HCEC 1CT (cell line): ENCODE measurements at places on chromosomes 5 and 9.

- DNase-seq = no peak
Measured at GRCh38 chr5:172747471-172747870, 23.5 kb downstream of the DUSP1 start.

GRCh38 chr9:121285835-121286687 is 18.1 kb downstream of the GSN start:
- peak; percentile 54 for DNase-seq

- no peak for DNase-seq
Measured at GRCh38 chr9:4182831-4183230, 117.0 kb downstream of the GLIS3 start.

DNA sequence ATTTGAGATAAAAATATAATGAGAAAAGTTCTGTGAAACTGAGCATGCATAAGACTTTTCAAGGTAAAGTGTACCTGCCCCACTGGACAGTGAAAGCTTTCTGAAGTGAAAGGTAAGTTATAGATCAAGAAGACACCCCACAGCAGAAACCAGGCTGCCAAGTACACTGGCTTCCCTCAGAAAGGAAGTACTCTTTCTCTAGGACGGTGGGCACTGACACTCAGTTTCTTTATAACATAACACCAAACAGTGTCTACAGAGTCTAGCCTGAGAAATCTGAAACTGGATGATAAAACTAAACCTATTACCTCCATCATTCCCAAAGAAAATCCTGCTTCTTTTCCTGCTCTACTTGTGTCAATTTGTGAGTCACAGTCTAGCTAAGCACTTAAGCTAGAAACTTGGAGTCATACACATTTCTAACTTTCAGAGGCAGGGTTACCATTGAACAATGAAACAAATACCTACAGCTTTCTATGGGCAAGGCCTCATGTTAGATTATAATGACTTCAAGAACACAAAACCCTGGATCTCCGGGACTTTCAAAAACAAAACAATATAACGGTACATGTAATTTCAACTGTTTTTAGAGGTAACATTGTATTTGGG is 136.7 kb downstream of the CPLANE1 start:
- DNase-seq = no peak

GRCh38 chr5:4674166-4674565 is 466.0 kb upstream of the ADAMTS16 start:
- DNase-seq = no peak

DNA sequence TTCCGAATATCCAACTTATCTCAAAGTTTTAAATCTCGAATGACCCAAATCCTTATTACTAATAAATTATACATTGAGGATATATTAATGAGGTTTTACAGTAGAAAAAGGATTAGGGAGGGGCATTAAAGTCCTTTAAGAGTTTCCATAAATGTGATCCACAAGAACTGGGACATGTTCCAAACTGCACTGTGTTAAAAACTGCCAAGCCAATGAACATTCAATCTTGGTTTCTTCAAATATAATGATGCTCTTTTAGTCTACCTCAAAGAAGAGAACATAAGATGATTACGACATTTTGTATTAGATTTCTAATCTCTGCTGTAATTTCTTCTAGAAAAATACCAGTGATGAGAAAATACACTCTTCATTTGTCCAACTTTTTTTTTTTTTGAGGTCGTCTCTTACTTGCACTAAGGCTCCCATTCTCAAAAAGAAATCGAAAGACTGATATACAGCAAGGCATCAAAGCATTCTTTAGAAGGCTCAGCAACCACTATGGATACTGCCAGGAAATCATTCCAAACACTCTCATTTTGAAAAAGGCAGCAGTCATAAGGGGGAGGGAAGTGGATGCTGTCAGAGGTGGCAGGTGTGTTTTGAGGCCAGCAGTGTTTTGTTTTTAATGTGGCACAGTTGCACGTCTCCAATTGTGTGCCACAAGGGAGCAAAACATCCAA is 1.7 kb downstream of the PTAR1 start:
- DNase-seq = no peak

DNA sequence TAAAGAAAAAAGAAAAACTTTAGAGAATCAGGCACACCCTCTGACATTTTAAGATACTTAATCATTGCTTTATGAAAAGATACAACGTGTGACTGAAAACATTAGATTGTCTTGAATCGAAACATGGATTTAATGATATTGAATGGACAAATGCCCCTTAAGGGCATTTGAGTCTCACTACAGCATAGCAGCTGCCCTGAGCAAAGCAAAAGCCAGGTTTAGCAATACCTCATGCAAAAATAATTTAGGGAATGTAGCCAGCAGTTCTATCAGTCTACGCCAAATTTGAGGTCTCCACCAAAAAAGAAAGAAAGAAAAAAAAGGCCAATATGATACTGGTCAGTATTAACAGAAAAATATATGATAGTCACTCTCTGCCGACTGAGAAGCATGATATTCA is 56.6 kb upstream of the LMNB1 start:
- no peak for DNase-seq

GRCh38 chr5:139877129-139877597 is 81.6 kb downstream of the PSD2 start:
- DNase-seq = no peak

DNA sequence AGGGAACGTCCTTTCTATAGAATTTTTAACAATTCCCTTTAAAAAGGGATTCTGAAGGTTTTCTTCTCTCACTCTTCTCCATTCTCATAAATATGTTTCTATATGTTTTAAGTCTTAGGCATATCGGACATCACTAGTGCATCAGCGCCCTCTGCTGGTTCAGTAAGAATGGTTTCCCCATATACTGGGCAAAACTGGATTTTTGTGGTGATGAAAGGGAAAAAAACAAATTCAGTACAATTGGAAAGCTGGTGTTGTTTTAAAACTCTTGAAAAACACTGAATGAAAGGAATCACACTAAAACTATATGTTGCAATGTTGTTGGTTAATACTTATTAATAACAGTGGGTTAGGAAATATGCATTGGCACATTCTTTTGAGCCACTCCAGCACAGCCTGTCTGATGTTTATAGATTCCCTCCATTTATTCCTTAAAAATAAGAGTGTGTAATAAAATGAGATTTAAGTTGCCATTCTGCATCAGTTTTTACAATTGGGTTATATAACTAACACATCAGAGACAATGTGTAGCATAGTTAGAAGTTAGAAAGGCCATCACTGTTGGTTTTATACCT is 15.8 kb downstream of the CWC27 start:
- peak; percentile 73 for DNase-seq

- DNase-seq = peak; percentile 39
Measured at GRCh38 chr9:103789686-103790085, 304.4 kb upstream of the SMC2 start.
